M059J (cell line): ENCODE measurements at places on chromosomes 13 and 19.

GRCh38 chr13:70732611-70733010 is 624.4 kb upstream of the KLHL1 start:
- DNase-seq: no peak

DNA sequence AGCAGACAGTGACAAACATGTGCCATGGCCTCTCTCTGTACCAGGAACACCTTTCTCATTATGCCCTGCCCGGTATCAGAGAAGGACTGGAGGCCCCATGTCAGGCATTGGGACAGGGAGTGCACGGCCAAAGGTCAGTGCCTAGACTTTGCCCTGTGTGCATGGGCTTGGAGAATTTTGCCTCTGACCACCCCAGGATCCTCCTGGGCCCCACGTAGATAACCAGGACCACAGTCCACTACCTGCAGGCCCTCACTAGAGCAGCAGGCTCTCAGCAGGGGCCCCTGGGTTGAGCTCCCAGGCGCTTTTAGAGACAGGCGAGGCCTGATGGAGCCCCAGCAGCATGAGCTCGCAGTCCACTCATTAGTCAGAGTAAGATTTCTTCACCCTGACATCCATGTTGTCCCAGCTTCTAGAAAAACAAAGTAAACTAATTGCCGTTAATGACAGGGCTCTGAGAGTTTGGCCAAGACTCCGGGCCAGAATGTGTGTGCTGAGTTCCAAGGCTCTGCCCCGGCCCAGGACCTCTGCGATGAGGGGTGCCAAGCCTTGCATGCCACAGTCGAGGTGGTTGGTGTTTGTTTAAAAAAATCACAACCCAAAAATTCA is 42.7 kb downstream of the CAPN12 start:
- no peak for DNase-seq

DNA sequence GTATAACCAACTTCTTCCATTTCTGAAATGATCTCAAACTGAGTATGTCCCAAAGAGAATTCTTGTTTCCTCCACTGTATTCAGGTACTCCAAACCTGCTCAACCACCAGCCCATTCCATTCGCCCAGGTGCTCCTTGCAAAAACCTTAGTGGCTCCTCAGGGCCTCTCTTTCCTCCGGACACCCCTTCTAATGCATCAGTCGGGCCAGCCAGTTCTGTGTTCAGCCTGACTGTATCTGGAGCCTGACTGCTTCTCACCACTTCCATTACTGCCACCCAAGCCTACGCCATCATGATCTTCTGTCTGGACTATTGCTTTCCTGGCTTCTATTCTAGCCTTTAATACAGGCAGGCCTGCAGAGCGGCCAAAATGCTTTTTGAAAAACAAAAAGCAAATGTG is 1.5 kb downstream of the PHF11 start:
- no peak for DNase-seq

GRCh38 chr13:27043013-27043412 is 128.6 kb downstream of the USP12 start:
- peak; percentile 97 for DNase-seq

- DNase-seq: no peak
These were observed 160.1 kb upstream of the SOX1 start for GRCh38 chr13:111906816-111907215.

DNA sequence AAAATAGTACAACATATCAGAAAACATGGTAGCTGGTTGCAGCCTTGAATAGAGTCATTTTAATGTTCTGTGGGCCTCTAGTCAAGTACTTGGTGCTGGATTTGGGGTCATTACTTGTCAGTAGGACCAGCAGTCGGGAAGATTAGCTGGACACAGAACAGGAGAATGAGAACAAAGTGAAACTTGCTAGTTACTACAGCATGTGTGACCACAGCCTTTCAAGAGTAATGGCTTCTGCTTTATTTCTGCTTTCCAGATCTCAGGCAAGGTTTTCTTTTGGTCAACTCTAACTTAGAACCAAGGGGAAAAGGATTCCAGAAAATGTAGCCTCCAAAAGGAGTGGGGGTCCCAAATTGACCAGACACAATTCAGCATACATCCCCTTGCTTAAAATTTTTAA is 17.1 kb upstream of the VWA8 start:
- DNase-seq: no peak

DNA sequence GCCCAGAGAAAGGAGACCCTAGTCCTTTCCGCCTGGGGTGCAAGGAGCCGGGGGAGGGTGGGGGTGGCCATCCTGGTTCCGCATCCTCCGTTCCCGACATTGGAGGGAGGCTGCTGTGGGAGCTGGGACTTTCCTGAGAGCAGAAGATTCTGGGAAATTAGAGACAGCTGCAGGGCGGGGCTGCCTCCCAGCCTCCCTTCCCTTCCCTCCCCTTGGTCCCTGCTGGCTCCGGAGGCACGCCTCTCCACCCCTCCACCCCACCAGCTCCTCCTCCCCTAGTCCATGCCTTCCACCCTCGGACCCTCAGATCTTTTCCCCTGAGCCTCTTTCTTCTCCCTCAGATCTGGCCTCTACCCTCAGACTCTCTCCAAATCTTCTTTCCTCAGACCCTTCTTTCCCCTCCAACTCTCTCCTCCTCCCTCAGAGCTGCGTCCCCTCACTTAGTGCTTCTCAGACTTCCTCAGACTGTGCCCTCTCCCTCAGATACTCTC is 3.1 kb upstream of the BCL3 start:
- peak; percentile 79 for DNase-seq

- no peak for DNase-seq
These were observed 94.6 kb downstream of the KL start for GRCh38 chr13:33110713-33111413.

GRCh38 chr13:97268772-97269171 is 46.6 kb downstream of the MBNL2 start:
- DNase-seq: peak; percentile 17
